ENCODE measurements at places on chromosomes 16 and 17.
A peak's percentile ranks its signal among the peaks of the same experiment; 100 is the strongest.

DNA sequence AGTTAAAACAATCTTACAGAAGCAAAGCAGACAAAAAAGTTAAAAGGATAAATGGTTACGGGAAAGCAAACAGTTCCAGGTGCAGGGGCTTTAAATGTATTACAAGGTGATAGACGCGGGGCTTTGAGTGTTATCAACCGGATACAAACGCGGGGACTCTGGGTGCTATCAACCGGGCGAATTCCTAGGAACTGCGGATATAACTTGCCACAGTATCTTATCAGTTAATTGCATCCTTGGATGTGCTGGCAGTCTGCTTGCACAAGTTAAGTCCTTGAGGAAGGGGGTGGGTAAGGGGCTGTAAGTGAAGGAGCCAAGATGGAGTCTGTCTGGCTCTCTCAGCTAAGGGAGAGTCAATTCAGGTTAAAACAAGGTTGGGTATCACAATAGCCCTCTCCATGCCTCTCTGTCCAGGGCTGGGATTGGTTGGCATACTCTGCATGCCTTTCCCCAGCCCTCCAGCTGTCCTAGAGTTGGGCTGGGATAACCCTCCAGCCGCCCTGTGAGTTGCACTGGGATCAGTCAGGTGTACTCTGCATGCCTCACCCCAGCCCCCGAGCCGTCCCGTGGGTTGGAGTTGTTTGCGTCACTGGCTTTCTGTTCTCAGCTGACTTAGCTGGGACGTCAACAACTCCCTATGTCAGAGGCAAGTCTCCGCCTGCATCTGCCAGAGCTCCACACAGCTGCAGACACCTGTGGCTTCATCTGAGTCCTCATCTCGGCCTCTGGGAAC, 40.9 kb downstream of the TMEM235 start:
- DNase-seq = peak; percentile 57

- no peak for DNase-seq
Observed at GRCh38 chr17:60557805-60558204, 31.8 kb upstream of the APPBP2 start.

GRCh38 chr16:67862623-67863583, 9.9 kb upstream of the EDC4 start:
- no peak for DNase-seq

DNA sequence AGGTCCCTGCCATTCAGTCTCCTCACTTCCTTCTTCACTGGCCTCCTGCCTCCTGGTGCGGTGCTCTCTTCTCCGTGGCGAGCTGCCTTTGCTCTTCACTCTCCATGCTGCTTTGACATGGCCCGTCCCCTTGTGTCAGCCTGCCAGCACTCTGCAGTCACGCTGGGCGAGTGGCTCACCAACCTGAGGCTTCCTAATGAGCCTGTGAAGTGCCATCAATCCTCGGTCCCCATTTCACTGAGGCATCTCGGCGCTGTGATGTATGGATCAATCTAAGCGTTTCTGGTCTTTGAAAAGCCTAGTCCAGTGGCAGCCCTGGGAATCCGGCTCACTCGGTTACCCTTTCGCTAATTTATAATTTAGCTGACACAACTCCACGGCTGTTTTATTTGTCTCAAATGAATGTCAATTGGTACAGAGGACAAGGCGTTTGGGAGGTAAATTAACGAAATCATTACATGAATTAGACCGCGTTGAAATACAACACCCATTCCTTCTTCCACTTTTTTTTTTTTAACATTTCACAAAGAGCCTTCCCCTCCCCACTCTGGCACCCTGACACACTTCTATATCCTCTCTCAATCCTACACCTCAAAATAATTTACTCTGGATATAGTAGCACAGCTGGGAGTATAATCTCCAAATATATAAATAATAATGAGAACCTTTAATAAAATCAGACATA, 610.7 kb downstream of the TMEM114 start:
- DNase-seq = no peak

DNA sequence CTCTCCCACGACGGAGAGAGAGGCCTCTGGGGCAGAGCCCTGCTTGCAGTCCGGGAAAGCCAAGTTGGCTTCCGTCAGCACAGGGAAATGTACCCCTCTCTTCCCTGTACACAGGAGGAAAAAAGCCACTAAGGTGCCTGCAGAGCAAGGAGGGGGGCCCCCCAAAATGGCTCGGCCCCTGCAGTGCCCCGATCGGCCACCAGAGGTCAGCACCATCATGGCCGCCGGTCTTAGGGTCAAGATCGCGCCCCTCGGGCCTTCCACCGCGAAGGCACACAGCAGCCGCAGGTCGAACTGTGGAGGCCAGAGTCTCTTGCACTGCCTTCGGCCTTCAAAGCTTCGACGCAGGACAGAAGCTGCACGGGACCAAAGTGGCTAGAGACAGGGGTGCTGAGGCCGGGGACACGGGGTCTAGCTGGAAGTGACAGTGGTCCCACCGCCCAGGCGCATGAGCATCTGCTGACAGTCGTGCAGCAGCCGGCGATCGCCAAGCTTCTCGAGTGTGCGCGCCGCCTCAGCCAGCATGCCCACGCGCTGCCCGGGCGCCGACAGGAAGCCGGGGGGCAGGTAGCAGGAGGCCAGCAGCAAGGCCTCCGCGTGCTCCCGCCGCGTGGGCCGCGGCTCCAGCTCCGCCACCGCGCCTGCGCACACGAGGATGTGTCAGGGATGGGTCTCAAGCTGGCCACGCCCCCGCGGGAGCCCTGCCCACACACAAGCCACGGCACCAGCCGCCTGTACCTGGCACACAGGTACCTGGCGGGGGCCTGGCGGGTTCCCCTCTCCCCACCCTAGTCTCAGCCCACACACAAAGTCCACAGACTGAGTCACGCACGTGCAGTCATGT, 24.4 kb downstream of the SREBF1 start:
- DNase-seq = no peak

DNA sequence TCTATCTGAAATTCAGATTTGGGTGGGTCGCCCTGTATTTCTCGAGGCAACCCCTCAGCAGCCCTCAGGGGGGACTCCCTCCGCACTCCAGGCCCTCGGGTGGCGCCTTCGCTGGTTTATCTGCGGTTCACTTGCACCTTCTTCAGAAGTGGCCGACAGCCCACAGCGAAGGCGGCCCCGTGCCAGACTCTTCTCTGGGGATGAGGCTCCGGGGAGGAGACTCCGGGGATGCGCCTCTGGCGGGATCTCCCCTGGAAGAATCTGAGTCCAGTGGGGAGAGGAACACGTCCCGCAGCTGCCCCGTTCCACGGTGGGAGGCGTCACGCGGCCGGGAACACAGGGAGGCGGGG, 63.9 kb upstream of the DNAJA2 start:
- DNase-seq = no peak

- DNase-seq = no peak
Observed at GRCh38 chr17:795276-795675, 13.1 kb downstream of the MRM3 start.

- no peak for DNase-seq
Observed at GRCh38 chr17:31489295-31490018, 98.0 kb downstream of the RAB11FIP4 start.

DNA sequence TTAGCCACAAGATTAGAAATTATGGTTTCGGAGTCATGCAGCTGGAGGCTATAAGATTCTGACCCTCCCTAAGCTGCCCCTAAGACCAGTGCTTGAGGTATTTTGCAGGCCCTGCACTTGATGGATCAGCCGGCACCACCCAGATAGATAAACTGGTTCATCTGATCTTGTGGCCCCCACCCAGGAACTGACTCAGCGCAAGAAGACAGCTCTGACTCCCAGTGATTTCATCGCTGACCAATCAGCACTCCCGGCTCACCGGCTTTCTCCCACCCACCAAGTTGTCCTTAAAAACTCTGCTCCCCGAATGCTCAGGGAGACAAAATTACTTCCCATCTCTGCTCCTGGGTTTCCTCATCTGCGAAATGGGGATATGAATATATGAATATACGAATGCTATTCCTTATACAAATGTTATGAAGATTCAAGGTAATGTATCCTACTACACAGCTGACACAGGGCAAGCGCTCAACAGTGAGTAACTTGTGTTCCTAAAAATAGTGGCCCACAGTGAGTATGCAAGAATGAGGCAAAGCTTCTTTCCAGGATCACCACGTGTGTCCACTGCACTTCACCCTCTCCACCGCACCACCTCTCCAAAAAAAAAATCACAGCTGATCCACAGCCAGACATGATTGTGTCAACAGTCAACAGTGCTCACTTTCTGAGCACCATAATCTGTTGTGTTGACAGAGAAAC, 33.3 kb upstream of the C16orf82 start:
- DNase-seq = no peak

- no peak for DNase-seq
Observed at GRCh38 chr17:41869426-41869825, 4.2 kb upstream of the KLHL11 start.

GRCh38 chr17:40950176-40950575, 12.7 kb upstream of the KRT23 start:
- no peak for DNase-seq

DNA sequence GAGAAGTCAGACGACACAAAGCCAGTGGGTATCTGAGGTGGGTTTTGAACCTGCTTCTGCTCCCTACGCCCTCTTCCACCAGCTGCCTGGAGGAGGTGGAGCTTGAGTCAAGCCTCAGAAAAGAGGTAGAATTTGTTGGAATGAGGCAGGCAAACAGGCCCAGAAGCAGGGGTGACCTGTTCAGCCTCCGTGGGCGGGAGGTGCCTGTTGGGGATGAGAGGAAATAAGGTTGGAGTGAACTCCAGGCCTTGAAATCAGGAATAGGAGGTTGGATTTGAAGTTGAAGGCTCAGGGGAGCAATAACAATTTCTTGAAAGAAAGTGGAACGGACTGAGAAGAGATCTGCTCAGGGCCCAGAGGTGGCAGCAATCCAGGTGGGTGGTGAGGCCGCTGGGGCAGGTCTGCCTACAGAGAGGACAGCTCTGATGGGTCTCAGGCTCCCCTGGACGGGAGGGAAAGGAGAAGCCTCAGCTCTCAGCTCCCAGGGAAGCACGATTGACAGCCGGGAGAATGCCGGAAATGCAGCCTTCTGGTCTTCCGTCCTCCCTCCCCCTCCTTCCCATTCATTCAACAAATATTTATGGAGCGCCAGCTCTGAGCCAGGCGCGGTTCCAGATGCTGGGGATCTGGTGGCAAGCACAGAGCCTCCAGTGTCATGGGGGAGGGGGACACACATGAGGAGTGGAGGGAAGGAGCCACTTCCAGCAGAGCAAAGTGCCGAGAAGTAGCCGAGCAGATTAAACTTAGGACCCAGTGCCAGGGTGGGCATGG, 61.9 kb upstream of the CIBAR2 start:
- no peak for DNase-seq

DNA sequence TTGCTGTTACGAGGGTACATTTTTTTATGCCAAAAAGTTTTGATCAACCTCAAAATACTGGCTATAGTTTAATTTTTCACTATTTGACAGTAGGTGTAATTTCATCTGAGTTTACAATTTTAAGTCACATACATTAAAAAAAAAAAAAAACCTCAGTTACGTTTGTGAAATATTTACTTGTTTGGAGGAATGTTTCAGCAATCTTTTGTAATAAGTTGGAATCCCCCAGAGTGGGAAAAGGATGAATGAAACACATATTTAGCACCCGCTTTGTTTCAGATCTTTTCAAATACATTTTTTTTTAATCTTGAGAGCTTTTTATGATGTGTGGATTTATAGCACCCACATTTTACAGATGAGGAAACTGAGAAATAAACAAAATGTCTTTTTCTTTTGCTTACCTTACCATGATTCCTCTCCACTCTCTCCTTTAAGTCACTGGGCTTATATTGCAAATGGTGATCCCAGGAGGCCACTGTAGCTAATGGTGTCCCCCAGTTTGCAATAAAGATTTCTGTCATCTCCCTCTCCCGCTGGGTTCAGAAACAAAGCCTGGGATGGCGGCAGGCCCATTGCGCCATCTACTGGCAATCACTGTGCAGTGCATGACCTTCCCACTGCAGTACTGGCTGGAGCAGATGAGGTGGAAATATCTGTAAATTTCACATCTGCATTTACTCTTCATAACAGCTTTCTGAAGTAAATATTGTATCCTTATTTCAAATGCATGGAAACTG, 27.7 kb downstream of the TBC1D3B start:
- peak; percentile 46 for DNase-seq

DNA sequence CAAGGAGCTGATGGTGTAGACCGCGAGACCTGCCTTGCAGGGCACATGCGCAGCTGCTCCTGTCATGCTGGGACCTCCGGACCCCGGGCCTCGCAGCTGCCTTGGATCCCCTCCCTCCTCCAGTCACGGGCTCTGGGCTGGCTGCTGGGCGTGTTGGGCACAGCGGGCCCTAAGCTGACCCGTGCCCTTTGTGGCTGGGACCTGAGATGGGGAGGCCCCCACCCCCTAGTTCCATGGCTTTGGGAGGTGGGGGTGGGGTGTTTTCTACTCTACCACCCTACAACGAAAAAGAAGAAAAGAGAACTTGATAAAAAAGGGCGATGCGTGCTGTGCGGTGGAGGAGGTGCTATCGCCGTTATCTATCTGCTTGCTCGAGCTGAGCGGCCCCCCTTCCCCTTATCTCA, 14.5 kb downstream of the ZFPM1 start:
- no peak for DNase-seq

- DNase-seq = no peak
Observed at GRCh38 chr17:48759288-48759687, 30.7 kb upstream of the HOXB13 start.

GRCh38 chr17:77508047-77508715, 367.4 kb downstream of the SEC14L1 start:
- DNase-seq = no peak

GRCh38 chr17:71482625-71483024, 638.2 kb upstream of the SOX9 start:
- no peak for DNase-seq

- DNase-seq = no peak
Observed at GRCh38 chr17:11909348-11909747, 87.9 kb downstream of the ZNF18 start.

DNA sequence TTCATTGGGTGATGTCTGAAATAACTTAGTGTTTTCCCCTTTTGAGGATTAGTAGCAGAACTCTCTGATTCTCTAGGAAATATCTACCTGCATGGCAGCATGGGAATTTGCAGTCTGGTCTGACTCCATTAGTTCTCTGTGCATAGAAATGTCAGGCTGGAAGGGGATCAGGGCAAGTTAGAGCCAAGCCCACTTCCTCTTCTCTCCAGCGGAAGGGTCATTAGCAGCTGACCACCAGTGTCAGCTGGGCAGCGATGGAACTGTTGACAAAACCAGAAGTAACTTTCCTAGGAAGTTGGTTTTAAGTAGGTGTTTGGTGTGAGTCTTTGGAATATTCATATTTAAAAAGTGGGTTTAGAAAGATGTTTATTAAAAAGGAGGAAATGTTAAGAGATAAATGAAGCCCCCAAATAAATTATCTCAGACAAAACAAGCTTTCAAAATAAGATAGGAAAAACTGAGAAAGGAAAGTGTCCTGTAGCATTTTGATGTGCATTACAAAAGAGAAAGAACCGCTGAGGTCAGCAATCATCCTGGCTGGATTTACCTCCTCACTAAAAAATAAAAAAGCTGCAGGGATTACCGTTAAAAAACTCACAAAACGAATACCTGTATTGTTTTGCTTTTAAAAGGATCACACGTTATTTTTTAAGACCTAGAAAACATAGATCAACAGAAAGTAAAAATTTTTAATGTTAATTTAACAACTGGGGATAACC, 32.4 kb upstream of the MMD start:
- DNase-seq = no peak

GRCh38 chr16:69763599-69763942, 1.4 kb downstream of the WWP2 start:
- DNase-seq = no peak

Measured in T-helper 1 cell (primary cell).